AG08396 (cell line): ENCODE measurements at places on chromosomes 1 and 21.

DNA sequence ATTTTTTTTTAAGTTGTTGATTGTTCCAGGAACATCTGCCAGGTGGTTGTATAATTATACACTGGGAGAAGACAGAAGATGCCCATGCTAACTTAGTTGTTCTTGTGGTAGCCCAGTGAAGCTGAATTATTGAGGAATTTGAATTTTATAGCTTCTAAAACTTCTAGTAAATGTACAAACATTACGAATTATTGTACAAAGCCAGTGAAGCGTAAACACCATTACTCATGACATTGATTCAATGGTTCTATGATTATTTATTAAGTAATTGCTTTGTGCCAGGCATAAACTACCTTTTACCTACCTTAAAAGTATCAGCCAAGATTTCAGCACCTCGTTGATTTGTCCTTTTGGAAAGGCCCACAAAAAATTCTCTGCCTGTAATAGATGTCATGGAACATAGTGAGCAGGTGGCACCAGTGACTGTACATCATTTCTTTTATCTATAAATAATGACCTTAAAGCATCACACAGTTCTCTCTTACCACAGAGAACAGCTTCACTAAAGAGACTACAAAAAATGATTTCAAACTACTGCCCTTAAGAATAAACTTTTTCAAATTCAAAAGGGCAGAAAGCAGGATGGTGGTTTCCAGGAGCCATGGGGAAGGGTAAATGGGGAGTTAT lies 74.9 kb upstream of the BCL10 start:
- no peak for DNase-seq

DNA sequence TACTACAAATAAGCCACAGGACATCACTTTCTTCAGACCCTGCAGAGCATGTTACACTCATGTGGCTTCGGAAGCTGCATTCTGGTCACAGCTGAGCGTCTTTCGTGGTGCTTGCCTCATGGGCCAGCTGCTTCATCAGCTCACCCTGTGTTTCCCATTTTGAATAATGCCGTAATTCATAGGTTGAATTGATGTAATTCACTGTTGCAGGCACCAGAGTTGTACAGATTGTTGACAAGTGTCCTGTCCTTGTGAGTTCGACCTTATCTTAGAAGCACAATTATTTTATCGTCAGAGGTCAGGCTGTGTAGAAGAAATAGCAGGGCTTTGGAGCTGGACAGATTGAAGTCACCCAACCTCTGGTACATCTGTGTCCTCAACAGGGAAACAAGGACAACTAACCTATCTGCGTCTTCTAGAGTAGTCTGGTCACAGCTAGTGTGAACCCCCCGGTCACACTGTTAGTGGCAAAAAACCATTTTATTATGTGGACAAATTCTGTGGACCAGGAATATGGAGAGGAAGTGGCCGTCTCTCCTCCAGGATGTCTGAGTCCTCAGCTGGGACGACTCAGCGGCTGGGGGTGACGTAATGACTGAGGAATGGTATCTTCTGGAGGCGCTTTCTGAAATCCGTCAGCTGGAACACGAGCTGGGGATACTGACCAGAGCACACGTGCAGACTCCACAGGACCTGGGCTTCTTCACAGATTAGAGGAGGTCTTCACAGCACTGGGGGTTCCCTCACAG lies 17.8 kb downstream of the PKNOX1 start:
- peak; percentile 89 for DNase-seq

DNA sequence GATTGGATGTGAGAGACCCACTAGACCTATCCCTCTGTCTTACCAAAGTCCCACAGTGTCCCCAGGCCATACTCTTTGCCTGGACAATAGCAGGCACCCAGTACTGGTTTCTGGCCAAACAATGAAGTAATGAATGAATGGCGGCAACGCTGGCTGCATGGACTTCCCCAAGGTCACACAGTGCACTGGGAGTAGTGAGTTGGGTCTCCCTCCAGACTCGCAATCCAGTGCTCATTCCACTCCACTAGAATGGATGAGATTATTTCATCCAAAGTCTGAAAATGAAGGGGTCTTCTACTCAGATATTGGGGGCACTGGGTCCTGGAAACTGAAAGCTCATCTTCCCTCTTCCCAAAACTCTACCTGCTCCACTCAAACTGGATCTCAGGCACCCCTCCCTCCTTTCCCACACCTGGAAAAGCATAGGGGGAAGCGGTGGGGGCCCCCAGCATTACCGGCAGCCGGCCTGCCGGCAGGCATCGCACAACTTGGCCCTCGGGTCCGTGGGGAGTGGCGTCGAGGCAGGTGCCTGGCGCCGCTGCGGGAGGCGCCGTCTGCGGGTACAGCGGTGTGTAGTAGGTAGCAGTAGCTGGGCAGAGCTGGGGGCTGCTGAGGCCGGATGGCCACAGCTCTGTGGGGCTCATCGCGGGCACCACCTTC lies 816 bp downstream of the E2F2 start:
- DNase-seq: no peak

DNA sequence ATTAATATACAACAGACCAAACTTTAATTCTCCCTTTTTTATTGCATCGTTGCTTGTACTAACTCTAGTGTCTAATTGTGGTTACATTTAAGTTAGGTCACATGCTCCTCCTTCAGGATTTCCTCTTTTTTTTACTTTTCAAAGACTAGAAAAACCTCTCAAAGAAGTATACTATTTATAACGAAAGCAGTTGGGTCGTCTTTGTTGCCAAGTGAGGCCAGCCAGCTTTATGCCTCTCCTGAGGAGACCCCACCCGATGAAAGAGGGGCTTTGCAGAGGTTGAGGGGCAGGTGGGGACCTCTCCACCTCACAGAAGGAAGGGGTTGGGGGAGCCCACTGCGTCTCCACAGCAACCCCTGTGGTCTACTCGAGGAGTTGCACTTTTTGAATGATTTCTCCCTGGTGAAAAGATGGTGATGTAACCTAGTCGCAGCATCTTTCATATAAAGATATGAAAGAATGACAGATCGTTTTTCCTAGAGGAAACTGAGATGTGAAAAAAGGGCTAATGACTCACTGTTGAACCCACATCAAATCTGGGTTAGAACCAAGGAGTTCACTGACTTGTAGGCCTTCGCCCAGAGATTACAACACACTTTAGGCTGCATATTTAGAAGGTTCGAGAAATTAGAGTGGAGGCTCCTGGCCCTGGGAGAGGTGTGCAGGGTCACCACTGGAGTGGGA lies 6.4 kb downstream of the TGFB2 start:
- DNase-seq: peak; percentile 45

- no peak for DNase-seq
Measured at GRCh38 chr1:40395190-40396175, 22.0 kb downstream of the SMAP2 start.

DNA sequence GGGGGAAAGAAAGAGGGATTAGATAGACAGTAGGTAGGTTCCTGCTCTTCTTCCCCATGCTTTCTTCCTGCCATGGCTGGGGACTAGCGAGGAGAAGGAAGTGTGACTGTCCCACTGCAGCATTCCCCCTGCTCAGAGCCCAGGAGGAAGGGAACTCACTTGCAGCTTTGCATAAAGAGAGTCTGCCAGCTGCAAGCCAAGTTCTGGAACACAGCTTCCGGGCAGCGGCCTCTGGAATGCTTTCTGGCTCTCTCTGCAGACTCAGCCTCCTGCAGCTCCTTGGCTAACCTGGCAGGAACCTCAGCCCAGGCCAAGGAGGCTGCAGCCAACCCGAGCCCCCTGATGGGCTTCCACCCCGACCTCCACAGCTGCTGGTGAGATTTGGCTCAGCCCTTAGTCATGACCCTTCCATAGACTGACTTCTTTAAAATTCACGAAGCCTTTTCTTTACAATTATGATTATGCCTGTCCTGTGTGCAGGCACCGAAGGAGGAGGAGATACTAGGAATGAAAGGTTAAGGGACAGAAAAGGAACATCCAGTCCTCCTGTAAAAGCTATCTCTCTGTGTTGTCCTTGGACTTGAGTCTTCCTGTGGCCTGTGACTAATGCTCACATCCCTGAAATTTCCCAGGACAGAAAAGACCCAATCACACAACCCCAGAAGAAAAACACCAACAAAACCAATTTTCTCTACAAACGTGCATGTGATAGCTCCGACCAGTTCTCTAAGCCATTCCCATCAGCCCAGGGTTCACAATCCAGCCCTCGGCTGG lies 108.2 kb upstream of the OLIG2 start:
- DNase-seq: peak; percentile 11

- no peak for DNase-seq
Measured at GRCh38 chr1:118914379-118915161, 73.6 kb downstream of the TBX15 start.

DNA sequence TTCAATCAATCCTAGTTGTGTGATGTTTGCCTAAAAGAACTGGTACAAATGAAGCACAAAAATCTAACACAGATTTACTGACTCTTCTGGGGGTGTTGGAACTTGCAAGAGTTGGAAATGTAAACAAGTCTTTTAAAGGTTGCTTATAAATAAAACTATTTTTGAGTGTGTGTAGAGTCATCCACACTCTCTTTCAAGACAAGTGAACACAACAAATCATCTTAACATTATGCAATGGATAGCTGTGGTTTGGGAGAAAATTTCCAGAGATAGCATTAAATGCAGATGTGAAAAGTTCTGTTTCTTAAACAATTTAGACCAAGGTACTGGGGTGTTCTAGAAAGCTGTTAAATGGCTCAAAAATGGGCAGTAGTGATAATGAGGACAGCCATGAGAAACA lies 28.7 kb downstream of the C1orf87 start:
- no peak for DNase-seq

DNA sequence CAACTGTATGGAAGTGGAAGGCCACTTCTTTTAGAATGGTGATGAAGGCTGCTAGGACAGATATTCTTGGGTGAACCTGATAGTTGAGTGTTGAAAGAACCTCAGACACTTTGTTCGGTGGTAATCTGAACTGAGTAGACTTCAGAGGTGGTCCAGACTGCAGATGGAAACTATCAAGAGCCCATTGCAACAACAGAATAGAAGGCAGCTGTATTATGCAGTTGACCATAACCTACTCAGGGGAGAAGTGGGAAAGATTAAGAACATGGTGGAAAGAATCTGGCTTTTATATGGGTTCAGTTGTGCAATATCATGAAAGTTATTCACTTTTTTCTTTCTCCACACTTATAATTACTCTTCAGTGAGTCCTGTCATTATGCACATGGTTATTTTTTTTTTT lies 194.0 kb downstream of the KCNK2 start:
- DNase-seq: no peak
